ENCODE measurements at places on chromosomes 5 and 9.
A peak's percentile ranks its signal among the peaks of the same experiment; 100 is the strongest.

DNA sequence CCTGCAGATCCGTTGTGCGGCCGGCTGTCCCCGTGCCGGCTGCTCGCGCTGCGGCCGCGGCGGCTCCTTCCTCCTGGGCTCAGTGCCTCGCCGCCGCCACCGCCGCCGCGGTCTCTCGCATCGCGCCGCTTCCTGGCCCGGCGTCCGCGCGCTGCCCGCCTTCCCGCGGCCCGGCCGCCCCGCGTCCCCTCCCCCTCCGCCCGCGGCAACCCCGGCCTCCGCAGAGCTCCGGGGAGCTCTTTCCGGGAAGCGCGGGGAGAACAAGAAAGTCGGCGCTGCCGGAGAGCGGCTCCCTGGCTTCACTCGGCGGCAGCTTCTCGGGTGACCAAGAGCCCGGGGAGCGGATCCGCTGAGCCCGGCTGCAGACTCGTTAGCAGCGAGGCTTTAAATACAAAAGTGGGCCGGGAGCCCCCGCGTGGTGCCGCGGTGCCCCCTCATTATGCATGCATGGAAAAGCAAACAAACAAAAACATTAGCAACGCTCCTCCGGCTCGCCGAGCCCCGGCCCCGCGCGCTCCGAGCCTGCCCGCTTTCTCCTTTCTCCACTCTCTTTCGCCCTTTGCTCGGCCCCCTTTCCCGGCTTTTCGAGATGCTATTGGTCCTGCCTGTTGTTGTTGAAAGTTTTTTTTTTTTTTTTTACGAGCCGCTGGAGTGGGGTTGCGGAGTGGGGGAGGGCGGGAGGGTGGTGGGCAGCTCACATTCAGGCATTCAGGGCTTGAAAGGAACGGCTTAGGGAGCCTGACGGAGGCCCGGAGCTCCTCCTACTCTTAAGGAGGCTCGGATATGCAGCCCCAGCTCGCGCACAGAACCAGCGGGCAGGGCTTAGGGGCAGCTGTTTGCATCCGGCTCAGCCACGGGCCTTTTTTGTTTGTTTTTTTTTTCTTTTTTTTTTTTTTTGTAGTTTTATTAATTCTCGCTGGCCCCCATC, at the start of gene GAS1:
Gene GAS1 (minus strand): TSS at position 361 of the 928 bp plus-strand sequence. CDS start 727 bp downstream, outside the sequence.
- DNase-seq: peak; percentile 93

GRCh38 chr5:39523821-39524220, 99.0 kb upstream of the DAB2 start:
- no peak for DNase-seq

GRCh38 chr9:125544988-125545651, 161.9 kb downstream of the MAPKAP1 start:
- peak; percentile 80 for DNase-seq

DNA sequence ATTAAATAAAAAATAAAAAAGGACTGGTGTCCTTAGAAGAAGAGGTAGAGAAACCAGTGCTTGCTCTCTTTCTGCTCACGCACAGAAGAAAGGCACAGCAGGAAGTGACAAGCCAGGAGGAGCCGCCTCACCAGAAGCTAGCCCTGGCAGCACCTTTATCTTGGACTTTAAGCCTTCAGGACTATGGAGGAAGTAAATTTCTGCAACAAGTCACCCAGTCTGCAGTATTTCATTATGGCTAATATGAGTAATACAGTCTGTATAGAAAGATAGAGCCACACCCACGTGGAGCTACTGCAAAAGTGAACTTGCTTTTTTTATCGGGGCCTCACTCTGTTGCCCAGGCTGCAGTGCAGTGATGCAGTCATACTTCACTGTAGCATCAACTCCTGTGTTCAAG, 68.4 kb downstream of the PDZD2 start:
- no peak for DNase-seq

DNA sequence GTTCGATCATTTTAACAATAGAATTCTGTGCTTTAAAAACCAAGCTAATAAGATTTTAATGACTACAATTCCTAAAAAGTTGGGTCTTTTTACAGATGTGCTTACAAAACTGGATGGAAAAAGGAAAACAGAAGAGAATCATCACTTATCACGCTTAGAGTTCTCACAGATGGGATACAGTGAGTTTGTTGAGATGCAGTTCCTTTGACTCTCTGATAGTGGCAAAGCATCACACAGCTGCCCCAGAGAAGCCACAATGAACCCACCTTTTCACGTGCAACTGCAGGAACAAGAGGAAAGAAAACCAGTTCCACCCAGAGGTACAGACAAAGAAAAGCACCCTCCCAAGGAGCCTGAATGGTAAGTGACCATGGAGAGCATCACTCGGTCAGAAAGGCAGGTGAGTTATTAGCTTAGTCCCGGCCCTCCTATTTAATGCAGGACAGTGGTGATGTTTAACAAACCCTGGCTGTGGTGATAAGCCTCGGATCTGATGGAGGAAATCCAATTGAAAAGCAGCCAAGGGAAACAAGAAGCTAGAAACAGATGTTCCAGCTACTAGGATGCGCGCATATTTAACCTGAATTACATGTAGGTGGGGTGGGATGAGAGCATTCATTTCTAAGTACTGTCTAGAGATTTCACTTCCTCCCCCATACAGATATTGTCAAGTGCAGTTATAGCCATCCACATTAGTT, 167.7 kb downstream of the TARS1 start:
- DNase-seq: peak; percentile 19

DNA sequence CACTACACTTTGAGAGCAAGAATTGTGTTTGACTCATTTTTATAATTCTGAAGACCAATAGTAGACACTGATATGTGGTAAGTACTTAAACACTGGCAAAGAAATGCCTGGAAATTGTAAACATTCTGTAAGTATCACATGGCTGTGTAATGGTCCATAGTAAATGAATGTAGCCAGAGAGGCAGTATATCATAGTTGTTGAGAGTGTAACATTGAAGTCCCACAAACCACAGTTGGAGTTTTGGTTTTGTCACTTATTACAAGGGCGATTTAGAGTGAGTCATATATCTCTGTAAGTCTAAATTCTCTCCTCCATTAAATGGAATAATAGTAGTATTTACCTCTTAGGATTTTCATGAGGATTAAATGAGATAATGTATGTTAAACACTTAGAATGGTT, 181.1 kb upstream of the MEF2C start:
- no peak for DNase-seq

GRCh38 chr9:127389381-127390247, 7.4 kb upstream of the SLC2A8 start:
- DNase-seq: no peak

GRCh38 chr5:155878991-155879575, 447.9 kb upstream of the SGCD start:
- DNase-seq: no peak

GRCh38 chr5:14801792-14802191, 69.8 kb downstream of the ANKH start:
- no peak for DNase-seq

All from right lung (tissue), 10 donors.